ENCODE measurements at places on chromosomes 12 and 14.

- no peak for DNase-seq
These were observed 54.2 kb upstream of the BCL11B start for GRCh38 chr14:99326041-99326710.

DNA sequence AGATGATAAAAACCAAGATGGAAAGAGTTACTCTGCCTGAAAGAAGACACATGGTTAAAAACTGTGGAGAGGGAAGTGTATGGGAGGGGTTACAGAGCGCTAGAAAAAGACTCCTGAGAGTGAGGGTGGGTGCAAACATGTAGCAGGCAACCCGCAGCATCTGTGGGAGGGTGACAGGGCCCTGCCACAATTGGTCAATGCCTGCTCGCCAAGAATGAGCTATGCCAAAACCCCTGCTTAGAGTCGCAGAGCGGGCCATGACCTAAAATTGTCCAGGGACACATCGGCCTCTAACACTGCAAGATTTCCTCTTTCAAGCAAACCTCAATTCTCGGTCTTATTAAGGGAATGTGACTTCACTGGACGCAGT is 700 bp downstream of the PRKAG1 start:
- DNase-seq = no peak

DNA sequence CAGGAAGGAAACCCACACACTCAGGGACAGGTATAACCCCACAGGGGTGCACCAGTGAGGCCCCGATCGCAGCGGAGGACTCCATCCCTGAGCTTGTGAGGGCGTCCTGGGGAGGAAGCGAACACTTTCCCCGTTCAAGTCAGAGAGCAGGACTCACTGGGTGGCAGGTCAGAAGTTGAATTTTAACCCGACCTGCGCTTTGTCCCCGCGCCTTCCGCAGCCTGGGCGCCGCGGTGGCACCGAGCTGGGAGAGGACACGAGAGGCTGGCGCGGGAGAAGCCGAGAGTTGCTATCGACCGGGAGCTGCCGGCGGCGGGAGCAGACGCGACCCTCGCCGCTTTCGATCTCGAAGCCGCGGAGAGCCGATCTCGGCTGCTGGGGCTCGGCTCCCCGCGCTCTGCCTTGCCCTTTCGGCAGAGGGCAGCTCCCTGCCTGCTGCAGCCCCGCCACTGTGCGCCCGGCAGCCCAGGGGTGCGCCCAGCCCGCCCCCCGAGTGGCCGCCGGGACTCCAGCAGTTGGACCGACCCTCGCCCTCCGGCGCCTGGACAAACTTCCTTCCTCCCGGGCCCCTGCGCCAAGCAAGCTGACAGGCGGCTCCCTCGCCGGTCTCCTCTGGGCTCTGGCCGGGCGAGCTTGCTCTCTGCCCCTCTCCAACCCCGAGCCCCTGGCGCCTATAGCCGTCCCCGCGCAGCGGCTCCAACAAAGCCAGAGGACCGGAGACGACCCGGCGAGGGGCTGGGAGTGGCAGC is 918 bp downstream of the LIN7A start:
- DNase-seq = peak; percentile 92

- DNase-seq = no peak
These were observed 30.6 kb downstream of the RESF1 start for GRCh38 chr12:31989571-31990362.

DNA sequence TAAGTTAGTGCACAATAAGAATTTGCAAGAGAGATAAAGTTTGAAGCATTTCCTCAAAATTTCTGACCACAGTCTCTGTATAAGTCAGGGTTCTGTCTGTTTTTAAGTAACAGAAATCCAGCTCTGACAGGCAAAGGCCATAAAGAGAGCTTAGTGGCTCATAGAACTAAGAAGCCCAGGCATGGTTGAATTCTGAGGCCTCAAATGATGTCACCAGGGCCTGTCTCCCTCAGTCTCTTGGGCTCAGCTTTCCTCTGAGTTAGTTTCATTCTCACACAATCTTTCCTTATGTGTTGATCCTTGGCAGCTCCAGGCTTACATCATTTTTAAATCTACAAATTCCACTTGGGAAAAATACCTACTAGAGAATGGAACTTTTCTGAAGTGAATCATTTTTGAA is 173.4 kb upstream of the ATP2B1 start:
- DNase-seq = no peak
